Stimulated activated CD8-positive, alpha-beta memory T cell treated with anti-CD3 and anti-CD28 coated beads, Interleukin-7, amount 100 ng/mL, for 24 hours (primary cell): ENCODE measurements at places on chromosomes 13 and 19.

GRCh38 chr19:42380155-42380554 is 9.9 kb downstream of the CNFN start:
- DNase-seq, result no peak

GRCh38 chr13:110685305-110686020 is 20.5 kb downstream of the CARS2 start:
- no peak for DNase-seq

DNA sequence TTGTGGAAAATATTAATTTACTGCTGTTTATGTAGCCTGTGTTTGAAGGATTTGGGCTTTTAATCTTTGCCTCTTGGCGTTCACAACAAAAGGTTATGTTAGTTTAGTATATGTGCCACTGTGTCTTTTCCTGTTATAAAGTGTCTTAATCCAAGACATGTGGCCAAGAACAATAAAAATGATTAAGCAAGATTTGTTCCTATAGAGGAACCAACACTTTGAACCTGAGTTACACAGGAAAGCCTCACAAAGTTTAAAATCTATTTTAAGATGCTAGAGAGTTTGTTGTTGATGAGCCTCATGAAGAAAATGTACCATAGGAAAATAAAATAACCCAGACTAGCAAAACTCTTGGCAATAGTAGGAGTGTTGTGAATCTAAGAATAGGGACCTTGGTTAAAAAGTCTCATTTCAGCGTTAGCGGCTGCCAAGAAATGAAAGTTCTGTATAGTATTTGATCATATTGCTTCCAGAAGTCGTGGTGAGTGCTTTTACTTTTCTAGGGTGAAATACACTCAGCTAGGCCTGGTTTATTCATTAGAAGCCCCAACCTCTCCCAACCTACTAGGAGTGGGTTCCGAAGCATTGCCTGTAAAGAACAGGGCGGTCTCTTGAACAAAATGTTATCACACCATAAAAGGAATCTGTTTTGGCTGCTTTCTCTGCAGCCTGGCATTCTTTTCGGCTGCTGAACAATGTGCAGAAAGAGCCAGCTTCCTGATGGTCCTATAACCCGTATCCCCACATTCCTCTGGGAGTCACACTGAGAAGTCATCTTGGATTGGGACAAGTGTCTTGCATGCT is 102.6 kb downstream of the LRCH1 start:
- DNase-seq, result no peak

GRCh38 chr13:99150575-99151361 is 49.9 kb upstream of the UBAC2 start:
- no peak for DNase-seq

DNA sequence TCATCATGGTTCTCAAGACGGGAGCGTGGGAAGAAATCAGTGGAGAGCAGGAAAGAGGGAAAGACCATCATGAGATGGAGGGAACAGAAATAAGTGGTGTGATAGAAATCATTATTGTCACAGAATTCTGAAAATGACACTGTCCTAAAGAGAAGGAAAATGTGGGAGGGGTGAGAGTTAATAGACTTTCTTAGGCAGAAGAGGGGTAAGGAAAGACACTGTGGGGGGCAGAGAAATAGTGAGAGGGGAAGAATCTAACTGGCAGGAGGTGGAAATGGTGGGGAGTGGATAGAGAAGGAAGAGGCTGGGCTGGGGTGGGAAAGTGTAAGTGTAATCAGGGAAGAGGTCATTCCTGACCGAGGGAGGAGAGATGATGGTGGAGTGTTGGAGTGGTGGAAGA is 3.2 kb downstream of the PINLYP start:
- no peak for DNase-seq

DNA sequence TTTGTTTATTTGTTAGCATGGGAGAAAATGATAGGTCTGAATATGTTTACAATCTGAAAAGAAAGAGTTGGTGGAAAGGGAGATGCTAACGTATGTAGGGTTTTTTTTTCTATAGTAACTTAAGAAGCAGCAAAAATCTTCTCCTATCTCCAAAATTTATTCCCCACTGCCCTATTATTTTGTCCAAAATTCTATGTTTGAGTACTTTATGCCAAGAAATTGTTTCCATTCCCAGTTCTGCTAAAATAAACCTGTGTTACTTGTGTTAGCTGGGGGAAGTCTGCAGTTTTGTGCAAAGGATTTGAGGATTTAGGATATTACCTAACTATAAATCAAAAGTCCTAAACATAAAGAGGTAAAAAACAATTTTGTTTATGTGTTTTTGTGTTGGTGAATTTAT is 2770.4 kb upstream of the PCDH20 start:
- no peak for DNase-seq

GRCh38 chr13:109804654-109805053 is 18.3 kb upstream of the IRS2 start:
- no peak for DNase-seq

- DNase-seq, result no peak
Measured at GRCh38 chr19:28691683-28692082, 521.3 kb downstream of the UQCRFS1 start.

DNA sequence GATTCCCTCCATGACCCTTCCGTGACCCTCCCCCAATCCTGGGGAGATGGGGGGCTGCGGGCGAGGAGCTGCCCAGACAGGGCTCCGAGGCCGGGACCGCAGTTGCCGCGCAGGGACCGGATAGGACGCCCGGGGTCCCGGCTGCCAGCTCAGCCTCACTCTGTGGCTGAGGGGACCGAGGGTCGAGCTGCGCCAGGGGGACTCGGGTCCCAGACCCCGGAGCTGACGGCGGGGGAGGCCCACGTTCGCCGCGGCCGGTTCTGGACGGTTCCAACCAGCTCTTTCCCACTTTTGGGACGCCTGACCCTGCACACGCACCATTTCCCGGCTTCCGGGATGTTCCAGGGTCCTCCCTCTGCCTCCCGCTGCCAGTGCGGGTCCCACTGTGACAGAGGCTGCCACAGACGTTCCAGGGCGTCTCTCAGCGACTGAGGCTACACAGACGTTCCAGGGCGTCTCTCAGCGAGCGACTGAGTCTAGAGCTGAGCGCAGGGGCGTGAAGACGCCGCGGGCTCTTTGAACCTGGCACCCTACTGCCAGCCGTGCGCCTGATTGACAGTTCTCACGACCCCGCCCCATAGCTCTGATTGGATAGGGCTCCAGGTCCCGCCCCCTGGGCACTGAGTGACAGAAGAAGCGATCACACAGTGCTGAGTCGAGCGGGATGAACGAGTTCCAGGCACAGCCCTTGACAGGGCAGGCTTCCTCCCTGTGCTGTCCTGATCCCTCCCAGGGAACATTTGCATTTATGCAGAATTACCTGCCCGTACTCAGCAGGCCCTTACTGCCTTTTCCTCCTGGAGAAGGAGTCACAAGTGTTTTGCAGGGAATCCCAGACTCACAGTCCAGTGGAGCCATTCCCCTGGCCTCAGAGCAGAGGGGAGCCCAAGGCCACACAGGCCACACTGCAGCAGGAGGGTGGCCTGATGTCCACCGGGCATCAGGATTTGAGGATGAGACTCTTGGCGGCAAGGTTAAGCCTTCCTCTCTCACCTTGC is at the start of gene ZNF563:
TSS of gene ZNF563 (minus strand) at position 472 of the 998 bp plus-strand sequence. CDS start at position 321, 151 bp downstream.
- peak; percentile 97 for DNase-seq

GRCh38 chr13:82747291-82747690 is 1135.0 kb downstream of the SLITRK1 start:
- no peak for DNase-seq

- no peak for DNase-seq
Measured at GRCh38 chr13:24159357-24159756, 1.2 kb upstream of the SPATA13 start.
